ENCODE measurements at places on chromosomes 16 and 17.

DNA sequence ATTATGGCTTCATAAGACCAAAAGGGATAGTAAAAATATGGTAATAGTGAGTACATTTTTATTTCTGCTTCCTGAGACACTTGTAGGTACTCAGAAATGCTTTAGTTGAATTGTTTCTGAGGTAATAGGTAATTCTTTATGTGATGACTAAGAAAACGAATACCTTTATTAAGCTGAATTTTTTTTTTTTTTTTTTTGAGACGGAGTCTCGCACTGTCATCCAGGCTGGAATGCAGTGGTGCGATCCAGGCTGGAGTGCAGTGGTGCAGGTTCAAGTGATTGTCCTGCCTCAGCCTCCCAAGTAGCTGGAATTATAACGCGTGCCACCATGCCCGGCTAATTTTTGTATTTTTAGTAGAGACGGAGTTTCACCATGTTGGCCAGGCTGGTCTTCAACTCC, 1.9 kb downstream of the RAD51C start:
- no peak for DNase-seq

GRCh38 chr17:66807182-66807581, 27.7 kb upstream of the CACNG5 start:
- DNase-seq: no peak

DNA sequence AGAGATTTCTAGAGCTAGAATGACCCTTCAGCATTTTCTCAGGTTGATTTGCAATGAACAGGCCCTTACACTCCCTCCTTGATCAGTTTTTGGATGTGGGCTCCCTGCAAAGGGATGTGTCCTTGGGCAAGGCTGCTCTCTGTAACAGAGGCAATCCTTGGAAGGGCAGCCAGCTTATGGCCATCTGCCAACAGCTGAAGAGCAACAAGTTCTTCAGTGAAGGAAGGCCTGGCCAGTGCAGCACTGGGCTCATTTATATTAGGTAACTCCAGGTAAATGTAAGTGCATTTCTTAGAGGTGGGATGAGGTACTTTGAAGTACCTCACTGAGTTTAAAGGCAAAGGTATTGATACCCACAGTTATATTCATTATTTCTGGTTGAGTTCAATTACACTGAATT, 114.3 kb upstream of the KCNJ16 start:
- DNase-seq: no peak

DNA sequence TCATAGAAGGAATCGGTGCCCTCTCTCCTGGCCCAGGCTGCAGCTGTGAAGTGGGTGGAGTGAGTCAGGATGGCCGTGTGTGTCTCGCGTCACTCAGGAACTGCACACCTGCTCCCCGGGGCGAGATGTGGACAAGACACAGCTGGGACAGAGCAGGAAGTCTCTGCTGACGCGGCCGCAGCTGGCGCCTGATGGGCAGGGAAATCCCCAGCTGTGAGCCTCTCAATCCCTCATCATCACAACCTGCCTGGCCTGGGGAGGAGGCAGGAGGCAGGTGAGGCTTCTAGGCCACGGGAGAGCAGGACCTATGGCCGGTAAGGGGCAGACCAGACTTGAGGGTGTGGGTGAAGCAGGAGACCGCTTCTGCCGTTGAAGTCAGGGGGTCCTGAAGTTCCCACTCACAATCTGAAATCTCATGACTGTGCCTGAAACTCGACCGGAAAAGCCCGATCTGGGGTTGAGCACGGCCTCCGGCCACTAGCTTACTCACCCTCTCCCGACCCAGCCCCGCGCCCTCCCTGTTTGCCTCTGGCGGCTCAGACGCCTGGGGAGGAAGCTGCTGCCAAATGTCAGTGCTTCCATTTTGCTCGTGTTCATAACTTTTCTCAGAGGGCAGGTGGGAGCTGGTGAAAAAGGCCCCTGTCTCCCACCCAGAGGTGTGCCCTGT, 1.1 kb upstream of the TRPV3 start:
- peak; percentile 44 for DNase-seq

DNA sequence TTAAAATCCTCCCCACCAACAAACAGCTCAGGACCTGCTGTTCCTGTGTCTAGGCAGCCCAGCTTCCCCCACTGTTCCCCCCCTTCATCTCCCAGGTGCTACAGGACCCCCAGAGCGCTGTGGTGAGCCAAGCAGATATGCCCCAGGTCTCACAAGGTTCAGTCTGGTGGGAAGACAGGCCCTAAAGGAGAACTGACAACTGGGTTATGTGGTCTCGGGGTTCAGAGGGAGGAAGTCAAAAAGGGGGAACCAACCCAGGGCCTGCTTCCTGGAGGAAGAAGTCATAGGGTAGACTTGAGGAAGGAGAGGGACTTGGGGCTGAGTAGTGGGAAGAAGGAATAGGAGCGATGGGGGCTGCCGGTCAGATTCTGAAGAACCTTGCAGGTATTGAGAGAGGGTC, 2.6 kb downstream of the RIPOR1 start:
- DNase-seq: no peak

DNA sequence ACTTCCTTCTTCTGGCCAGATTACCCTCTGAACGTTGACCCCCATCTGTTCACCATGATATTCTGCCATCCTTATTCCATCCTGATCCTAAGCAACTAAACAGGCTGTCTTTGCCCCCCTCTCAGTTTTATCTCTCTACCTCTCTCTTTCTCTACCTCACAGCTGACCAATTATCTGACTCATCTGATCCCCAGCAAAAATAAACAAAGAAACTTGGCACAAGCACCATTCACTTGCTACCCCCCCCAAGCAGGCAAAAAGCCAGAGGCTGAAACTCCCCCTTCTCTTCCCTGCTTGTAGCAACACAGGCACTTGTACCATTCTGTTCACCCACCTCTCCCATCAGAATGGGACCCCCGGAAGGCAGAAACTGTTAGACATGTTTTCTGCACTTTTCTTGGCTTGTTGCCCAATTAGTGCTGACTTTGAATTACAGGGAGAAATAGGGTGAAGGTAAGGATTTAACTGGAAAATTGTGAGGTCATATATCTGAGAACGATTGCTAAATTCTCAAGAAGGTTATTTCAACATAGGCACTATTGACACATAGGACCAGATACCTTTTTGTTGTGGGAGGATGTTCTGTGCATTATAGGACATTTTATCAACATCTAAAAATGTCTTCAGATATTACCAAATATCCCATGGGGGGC, 163.2 kb downstream of the TOX3 start:
- no peak for DNase-seq

- DNase-seq: no peak
Measured at GRCh38 chr17:57522042-57523005, 222.8 kb downstream of the CCDC182 start.

- DNase-seq: no peak
Measured at GRCh38 chr17:43983515-43984411, 20.7 kb upstream of the NAGS start.

- DNase-seq: no peak
Measured at GRCh38 chr16:63653044-63653839, 1468.6 kb downstream of the CDH11 start.

GRCh38 chr17:40064971-40065768, 2.4 kb downstream of the THRA start:
- DNase-seq: no peak

- DNase-seq: no peak
Measured at GRCh38 chr17:71989117-71989516, 131.7 kb upstream of the SOX9 start.

DNA sequence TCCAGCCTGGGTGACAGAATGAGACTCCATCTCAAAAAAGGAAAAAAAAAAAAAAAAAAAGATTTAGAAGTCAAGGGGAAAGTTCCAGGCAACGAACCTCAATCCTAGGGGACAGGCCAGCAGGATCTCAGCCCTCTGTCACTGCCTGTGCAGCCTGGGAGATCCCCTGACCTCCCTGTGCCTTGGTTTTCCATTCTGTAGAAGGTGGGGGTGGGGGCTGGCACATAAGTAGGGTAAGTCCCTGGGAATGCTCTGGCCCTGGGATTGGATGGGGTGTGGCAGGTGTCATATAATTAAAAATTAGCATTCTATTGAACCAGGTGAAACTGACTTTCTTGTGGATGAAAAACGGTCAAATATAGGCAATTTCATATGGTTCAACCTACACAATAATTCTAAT, 90.5 kb downstream of the C16orf78 start:
- no peak for DNase-seq

GRCh38 chr16:85959686-85960085, 60.7 kb downstream of the IRF8 start:
- no peak for DNase-seq

DNA sequence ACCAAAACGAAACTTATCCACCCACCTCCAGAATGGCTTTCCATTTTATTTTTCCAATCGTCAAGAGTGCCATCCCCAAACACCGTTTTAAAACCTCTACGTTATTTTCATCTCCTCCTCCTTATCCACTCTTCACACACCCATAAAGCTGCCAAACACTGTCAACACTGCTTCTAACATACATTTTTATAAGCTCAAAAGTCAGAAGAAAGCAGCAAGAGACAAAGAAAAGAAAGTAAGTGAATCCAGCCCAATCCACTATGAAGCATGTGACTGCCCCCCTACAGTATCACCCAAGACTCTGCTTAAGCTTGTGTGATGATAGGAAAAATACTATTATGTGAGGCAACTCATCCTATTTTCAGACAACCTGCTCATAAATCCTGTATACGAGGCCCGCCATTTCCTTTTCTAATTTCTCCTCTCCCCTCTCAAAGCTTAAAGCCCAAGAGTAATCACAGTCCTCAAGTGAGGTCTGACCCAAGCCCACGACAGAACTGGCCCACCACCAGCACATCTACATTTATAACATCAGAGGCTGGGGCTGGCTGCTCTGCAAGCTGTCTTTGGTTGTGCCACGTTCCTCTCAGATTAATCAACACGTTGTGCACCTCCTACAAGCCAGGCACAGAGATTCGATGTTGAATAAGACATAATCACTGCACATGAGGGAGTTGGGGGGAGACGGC, 16.3 kb downstream of the USP31 start:
- no peak for DNase-seq

DNA sequence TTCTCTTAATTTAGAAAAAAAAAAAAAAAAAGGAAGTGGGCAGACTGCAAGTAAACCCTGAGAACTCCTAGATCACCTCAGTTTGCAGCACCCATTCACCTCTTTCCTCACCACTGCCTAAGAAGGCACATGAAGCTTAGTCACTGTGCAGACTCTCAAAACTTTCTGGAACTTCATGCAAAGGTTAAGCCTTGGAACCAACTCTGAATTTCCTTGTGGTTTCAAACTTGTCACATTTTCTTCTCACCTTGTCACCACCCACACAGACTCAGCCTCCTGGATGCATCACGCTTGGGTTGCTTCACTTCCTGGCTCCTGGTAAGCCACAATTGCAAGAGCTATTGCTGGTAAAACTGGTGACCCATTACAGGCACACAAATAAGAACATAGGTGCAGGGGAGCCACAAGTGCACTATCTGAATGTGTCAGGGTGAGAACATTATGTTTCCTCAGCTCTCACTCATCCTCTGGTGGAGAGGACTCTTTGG, 15.0 kb upstream of the CPD start:
- DNase-seq: peak; percentile 69
